ENCODE measurements at places on chromosomes 6 and 20.

DNA sequence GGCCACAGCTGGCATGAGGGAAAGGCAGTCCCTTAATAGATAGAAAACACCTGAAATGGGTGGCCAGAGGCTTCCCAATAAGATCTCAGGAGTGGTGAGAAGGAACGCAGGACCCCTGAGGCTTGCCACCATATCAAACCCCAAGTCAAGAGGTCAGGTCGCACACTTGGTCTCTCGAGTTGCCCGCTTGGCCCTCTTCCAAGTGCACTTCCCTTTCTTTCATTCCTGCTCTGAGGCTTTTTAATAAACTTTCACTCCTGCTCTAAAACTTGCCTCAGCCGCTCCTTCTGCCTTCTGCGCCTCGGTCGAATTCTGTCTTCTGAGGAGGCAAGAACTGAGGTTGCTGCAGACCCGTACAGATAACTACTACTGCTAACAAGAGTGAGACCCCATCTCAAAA, 64.2 kb downstream of the SLC2A10 start:
- no peak for DNase-seq

GRCh38 chr6:110534731-110535492, 58.5 kb upstream of the SLC22A16 start:
- no peak for DNase-seq

GRCh38 chr20:40293740-40294139, 395.3 kb downstream of the MAFB start:
- no peak for DNase-seq

DNA sequence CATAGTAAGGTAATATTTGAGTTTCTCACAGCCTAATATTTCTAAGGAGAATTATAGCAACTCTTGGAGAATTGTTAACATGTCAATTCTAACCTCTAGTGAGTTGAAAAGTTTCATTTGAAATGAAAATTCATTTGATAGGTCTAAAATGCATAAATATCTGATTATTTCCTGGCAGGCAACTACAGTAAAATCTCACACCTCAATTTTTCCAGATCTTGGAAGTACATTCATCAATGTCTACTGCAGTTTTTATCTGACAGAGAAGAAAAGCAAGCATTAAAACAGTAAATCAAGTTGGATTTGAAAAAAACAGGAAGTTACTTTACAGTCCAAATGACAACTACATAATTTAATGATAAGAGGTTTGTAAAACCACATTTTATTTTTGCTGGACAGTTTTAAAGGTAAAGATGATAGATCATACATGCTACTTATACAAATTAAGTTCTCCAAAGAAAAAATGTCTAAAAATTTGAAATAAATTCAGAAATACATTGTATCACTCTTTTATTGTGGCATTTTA, 631.3 kb downstream of the EYS start:
- no peak for DNase-seq

DNA sequence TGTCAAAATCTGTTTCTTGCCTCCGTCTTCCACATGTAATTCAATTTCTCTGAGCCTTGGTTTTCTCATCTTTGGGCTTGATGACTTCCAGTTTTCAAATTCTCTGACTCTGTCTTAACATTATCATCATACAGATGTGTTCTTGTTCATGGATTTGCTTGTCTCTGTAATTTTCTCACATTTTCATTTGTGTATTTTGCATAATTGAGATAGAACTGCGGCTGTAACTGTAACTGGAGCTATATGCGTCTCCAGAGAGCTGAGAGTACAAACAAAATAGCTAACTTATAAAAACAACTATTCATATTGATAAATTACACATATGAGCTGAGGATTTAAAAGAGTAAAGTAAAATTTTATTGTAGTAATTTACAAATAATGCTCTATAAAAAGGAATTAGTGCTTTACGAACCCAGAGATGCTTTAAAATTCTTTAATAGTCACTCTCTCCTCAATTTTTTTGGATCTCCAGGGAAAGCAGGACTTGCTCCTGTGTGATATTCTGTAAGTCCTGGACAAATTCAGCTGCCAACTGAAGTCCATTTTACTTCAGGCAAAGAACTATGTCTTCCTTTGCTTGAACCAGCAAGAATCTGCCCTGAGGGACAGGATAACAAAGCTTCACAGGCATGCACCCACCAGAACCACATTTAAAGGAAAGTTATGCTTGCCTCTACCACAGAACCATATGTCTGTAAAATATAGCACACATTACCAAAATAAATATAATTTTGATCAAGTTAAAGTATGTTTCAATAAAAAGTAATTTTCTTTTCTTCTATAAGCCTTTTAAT, 288.3 kb downstream of the KHDC1L start:
- DNase-seq, result no peak

DNA sequence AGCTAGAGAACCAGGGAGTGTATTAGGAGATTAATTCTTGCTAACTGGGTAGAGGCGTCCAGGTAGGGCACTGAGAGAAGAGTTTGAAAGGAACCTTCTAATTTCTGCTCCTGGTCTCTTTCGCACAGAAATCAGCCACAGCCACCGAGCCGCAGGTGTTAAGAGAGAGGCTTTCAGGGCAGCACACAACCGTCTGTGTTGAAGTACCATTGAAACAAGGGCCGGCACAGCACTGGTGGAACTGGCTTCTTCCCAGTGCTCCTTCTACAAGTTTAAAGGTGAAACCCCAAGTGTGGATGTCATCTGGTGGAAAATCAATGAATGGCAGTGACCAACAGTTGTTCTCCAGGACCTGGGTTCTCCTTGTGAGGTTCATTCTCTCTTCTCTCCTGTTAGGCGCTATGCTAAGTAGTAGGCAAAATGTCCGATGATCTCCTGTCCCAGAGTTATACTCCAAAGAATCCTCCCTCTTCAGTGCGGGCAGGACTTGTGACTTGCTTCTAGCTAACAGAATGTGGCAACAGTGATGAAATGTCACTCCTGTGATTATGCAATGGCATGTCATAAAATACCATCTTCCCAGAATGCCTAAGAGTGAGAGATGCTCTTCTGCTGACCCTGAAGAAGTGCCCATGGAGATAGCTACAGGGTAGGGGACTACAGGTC, 15.0 kb upstream of the RIN2 start:
- DNase-seq, result no peak

GRCh38 chr20:44692932-44693480, 22.2 kb upstream of the CCN5 start:
- DNase-seq, result peak; percentile 90

DNA sequence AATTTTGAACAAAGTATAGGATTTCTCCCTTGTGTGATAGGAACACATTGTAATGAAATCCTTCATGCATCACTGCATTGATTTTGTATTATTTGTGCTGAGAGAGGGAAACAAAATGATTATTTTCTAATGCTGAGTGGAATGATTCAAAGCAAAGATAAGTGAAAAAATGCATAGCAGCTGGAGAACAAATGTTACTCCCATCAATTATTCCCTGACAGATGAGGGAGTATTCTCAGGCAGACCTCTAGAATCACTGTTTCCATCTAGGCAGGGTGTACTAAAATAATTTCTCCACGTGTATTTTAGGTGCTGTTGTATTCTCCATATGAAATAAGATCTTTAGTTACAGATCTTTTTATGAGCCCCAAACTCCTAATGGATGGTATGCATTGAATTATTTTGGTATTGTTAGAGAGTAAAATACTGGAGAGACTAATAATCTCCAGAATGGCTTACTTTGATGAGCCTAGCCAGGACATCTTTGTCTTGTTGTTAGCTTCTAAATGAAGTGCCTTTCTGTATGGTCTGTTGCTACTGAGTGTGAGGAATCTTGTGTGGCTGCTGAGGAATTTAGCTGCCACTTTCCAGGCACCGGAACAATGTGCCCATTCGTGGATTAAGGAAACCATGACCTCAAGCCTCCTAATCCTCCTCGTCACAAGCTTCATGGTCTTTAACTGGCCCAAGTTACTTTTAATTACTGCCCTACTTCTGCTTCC, 39.6 kb downstream of the RNF217 start:
- DNase-seq, result no peak

GRCh38 chr6:27553123-27553904, 80.4 kb upstream of the ZNF184 start:
- no peak for DNase-seq

DNA sequence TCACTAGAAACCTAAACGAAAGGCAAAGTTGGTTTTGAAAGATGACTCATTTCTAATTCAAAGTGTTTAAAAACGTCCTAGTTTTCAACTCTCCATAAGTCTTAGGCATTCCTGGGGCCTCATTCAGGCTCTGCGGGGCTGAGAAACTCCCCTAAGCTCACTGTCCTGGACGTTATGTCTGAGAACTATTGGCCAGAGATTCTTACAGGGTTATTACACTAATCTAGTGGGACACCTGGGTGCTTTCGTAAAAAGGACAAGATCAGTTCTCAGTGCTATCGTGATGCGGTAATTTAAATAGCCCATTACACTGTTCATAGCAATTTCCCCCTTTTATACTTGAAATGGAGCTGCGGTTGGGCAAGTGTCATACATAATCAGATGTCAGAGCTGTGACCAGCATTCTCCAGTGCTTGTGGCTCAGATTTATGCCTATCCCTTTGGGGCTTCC, 280.9 kb downstream of the QKI start:
- DNase-seq, result no peak

GRCh38 chr6:25280344-25281074, 1.3 kb downstream of the CARMIL1 start:
- no peak for DNase-seq

GRCh38 chr6:11172501-11173327, 59.8 kb downstream of the NEDD9 start:
- DNase-seq, result no peak

DNA sequence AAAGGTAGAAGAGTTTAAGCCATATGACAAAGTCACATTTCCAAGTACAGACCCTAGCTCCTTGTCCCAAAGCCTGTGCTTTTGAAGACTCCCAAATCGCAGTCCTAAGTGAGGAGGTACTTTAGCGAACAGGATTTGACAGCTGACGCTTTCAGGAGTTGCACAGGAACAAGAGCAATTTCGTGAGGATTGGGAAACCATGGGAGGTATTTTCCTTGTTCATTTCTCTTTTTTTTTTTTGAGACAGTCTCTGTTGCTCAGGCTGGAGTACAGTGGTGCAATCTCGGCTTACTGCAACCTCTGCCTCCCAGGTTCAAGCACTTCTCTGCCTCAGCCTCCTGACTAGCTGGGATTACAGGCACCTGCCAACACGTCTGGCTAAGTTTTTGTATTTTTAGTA, 150.6 kb downstream of the MTHFD1L start:
- DNase-seq, result no peak

DNA sequence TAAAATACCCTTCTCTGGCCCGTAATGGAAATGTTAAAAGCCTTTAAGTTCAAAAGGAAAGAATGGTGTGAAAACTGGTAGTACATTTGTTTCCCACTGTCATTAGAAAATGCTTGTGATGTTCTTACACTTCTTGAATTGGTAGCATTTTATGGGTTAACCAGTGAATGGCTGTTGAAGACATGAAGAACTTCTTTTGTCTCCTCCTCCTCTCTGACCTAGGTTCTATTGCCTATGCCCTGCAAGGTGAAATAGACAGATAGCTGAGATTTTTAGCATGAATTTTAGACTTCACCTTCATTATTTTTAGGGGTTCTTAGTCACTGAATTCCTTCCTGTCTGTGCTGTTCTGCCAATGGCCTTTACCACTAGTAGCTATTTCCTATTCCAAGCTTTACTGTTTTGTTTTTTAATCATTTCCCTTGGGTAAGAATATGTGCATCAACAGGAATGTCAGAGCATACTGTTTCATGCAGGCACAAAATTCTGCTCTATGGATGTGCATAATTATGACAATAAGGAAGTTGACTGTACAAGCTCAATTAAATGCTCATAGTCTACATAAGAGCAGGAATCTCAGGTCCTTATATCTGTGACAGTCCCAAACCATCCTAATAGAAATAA, 4.9 kb downstream of the TNFAIP3 start:
- DNase-seq, result no peak

DNA sequence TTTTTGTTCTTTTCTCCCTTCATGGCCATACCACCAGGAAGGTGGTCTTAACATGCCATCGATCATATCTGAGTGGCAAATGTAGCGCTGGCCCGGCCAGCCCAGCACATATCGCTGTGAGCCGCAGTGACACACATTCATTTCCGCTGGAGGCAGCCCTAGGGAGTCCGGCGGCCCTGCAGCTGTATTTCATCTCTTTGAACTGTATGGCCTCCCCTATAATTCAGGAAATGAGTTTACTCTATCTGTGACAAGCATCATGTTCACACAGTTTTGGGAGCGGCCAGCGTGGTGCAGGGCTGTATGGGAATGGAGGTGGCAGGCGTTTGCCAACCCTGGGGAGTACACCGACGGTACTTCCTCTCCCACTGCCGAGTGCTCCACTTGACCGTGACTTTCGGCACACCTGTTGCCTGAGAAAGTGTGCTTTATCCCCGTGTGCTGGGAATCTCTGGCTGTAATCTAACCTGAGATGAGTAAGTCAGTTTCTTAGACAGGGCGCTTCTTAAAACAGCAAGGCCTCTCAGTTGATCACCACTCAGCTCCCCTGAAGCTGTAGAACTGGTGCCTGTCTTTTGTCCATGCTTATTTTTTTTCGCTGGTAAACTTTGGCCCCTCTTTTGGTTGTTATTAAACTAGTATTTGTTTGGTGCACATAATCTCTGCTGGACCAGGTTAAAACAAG, 257.1 kb upstream of the TAB2 start:
- DNase-seq, result no peak
